ENCODE measurements at places on chromosomes 2 and 18.

DNA sequence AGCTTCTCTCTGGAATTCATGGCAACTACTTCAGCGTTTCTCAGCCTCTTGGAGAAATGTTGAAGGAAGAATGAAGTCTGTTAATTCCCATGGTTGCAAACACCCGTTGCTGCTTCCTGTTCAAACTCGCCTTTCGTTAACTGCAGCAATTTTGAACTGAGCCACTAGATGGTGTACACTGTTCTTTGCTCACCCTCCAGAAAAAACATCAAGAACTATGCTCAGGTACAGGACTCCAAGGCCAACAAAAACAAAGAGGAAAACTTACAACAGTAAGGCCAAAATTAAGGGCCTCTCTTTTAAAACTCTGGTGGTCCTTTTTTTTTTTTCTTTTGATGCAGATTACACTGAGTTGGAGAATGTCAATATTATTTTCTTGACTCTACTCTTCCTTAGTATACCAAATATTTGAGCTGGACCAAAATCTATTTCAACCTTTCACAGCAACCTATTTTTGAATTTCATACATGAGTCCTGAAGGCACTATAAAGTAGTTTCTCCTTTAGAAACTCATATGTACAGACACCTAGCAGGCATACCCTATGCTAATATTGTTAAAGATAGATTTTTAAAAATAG, 58.2 kb downstream of the KLHL14 start:
- DNase-seq: no peak

DNA sequence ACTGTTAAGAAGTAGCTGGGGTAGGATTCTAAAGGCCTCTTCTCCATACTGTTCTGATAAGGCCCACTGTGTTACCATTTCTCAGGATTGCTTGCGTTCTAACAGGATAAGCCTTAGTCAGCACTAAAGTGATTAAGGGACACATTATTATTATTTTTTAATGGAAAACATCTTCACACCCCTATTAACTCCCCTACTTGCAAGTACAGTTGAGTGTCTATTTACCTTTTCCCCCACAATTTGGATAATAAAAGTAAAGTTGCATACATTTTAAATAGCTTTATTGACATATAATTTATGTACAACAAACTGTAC, 9.0 kb downstream of the REL start:
- DNase-seq: no peak

- DNase-seq: no peak
These were observed 41.4 kb upstream of the EHBP1 start for GRCh38 chr2:62663920-62664795.

GRCh38 chr2:129793431-129793902, 186.0 kb upstream of the RAB6C start:
- no peak for DNase-seq

- DNase-seq: no peak
These were observed 70.3 kb downstream of the MAIP1 start for GRCh38 chr2:200025717-200026116.

DNA sequence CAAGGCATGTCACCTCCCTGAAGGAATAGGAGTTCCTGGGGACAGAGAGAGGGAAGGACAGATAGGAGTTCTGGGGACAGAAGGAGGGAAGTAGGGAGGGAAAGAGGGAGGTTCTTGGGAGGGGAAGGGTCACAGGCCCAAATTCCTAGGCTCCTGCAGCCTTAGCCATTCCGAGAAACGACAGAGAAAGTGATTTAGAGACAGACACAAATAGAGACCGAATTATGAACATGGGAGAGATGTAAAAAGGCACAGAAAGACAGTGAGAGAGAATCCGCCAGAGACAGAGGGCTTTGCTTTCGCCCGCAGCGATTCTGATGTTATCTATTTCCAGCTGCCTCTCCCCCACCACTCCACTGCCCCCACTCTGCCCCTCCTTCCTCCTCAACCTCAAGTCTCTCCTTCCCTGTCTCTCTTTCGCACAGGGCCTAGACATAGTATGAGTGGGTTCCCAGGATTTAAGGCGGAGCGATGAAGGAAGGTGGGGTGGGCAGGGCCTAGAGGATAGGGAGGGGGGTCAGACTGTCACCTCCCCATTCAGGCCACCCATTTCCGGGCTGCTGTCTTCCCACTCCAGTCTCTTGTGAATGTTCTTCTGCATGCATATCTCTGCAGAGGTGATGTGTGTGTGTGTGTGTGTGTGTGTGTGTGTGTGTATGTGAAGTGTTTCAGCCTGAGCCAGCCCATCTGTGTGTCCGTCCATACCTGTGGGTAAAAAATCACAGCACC, 3.3 kb upstream of the WNT6 start:
- no peak for DNase-seq
